ENCODE measurements at places on chromosomes 16 and 17.

- DNase-seq = no peak
These were observed 21.6 kb downstream of the NDE1 start for GRCh38 chr16:15671530-15672117.

- no peak for DNase-seq
These were observed 5.7 kb downstream of the TRIM47 start for GRCh38 chr17:75872434-75873351.

DNA sequence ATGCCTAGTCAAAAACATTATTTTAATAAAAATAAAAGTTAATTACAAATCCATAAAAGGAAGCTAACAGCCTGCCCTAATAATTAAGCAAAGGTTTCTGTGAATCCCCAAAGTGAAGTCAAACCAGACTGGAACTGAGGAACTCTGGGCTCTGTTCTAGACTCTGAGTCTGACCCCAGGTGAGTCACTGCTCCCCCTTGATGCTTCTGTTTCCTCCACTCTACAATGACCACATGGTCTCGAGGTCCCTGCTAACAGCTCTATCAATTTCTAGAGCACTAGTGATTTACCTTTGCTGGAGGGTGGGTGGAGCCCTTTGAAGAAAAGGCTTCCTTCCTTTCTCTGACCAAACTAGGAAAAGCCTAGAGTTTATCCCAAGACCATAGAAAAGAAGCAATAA lies 32.4 kb downstream of the XPO6 start:
- no peak for DNase-seq

- DNase-seq = no peak
These were observed 526 bp downstream of the KIAA0513 start for GRCh38 chr16:85027958-85028684.

GRCh38 chr17:66411520-66411919 lies 109.1 kb downstream of the PRKCA start:
- no peak for DNase-seq

DNA sequence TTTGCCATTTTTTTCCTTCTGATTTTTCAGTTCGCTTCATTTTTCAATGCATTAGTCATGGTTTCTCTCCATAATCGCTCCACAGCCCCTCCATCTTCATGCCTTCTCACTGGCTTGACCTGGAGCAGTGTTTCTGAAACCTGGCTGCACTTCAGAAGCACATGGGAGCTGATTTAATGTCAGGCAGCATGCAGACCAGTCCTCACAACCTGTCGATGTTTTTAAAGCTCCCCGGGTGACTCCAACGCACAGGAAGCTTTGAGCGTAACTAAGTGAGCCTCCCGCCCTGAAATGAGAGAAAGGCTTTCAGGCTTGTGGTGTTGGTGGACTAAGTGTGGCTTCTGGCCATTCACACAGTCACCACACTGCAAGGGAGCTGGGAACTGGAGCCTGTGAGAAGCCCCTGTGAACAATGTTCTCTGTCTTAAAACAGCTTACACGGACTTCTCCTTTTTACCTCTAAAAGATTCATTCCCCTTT lies 16.8 kb upstream of the DRG2 start:
- DNase-seq = no peak

DNA sequence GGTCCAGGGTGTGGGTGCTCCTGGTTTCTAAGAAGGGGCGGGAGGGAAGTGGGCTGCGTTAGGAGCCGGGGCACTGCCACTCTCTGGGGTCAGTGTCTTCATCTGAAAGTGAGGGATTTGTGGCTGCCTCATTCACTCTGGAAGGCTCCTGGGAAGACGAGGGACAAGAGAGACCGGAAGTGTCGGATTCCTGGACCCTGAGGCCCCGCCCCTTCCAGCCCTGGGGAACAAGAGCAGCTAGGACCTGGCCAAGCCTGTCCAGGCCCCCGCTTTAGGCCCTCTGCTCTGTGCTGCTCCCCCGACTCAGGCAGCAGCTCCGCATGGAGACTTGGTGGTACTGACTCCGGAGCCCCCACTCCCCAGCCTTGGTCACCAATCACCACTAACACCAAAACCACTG lies 6.5 kb downstream of the LGALS3BP start:
- no peak for DNase-seq

DNA sequence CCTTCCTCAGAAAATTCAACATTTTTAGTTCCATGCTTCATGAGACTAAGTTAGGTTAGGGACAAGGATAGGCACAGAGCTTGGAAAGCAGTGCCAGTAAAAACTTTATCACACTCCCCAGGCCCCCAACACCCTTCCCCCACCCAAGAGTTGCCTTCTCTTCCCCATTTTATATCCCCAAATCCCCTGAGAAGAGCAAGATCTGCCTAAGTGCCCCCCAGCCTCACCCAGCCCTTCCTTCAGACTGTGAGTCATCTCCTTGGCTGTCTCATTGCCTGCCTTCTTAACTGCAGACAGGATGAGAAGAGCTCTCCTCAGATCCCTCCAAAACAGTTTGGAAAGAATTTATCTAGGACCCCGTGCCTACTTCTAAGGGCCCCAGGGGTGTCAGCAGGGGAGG lies 55.8 kb downstream of the NEUROD2 start:
- no peak for DNase-seq

DNA sequence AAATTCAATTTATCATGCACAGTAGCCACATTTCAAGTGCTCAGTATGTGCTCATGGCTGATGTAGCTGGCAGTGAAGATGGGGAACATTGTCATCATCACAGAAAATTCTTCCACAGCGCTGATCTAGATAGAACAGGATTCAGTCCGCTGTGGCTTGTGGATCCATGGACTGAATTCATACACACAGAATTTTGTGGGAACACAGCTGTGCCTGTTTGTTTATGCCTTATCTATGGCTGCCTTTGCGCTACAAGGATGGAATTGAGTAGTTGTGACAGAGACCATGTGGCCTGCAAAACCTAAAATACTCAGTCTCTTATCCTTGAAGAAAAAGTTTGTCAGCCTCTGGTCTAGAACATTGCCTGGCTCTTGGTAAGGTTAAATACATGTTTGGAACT lies 128.4 kb downstream of the PRKCB start:
- DNase-seq = no peak

- no peak for DNase-seq
These were observed 86.8 kb upstream of the SALL1 start for GRCh38 chr16:51237861-51238378.

GRCh38 chr17:77512062-77512946 lies 371.5 kb downstream of the SEC14L1 start:
- no peak for DNase-seq

DNA sequence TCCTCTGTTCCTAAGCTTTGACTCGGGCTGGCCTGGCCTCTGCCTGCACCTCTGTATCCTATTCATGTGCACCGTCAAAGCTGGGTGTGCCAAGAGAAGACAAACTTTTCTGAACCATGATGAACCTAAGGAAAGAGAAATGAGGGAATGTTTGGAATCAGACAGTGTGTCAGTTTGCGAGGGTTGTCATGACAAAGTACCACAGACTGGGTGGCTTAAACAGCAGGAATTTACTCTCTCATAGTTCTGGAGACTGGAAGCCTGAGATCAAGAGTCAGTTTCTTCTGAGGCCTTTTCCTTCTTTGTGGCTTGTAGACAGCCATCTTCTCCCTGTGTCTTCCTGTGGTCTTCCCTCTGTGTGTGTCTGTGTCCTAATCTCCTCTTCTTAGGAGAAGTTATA lies 129.0 kb downstream of the KATNIP start:
- DNase-seq = no peak

DNA sequence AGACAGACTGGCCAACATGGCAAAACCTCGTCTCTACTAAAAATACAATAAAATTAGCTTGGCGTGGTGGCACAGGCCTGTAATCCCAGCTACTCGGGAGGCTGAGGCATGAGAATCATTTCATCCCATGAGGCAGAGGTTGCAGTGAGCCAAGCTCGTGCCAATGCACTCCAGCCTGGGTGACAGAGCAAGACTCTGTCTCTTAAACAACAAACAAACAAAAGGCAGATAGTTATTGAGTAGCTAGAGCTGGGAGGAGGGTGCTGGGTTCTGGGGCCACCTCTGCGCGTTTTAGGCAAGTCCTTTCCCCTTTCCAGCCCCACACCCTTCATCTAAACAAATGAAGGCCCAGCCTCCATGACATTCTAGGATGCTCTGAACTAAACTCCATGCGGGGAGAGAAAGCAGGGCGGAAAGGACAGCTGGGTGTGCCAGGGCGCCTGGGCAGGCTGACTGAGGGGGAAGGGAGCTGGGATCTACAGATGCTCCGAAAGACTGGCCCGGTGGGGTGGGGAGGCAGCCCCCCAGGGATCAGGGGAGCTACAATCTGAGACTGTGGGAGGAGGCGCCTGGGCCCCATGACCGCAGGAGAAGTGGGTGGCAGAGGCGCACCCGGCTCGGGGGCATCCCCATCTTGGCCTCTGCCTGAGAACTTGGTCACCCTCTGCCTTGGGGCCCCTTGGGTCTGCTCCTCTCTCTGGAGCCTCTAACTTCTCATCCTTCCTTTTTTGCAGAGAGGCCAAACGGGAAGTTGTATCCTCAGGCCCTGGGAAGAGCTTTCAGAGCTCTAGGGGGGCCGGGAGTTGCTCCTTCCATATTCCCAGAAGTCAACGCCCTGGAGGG lies 910 bp downstream of the ITGAL start:
- no peak for DNase-seq

DNA sequence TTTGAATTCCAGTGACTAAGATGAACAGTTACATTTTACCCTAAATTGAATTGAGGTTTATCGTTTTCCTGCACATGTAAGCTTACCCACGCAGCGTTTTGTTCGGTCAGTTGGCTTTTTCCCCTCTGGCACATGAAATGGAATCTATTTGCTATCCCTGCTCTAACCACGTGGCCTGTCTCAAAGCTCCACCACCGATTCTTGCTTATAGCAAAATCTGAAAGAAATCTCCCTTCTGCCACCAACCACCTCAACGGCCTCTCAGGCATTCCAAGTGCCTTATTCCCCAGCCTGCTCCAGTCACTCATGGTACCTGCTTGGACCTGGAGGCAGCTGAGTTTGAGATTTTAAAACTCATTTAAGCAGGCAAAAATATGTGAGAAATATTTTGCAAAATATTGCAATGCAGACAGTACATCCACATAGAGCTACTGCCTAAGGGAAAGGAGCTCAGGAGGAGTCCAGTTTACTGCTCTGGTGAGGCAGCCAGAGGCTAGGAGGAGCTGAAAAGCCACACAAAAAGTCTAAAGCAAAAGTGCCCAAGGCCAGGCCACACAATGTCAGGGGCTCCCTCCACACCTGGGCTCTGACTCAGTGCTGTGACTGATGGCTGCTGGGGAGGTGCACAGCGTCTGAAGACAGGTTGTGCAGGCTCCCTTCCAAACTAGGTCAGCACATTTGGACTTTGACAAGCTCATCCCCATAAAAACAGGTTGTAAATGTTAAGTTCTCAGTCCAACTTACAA lies 26.4 kb downstream of the ARHGAP17 start:
- DNase-seq = no peak

DNA sequence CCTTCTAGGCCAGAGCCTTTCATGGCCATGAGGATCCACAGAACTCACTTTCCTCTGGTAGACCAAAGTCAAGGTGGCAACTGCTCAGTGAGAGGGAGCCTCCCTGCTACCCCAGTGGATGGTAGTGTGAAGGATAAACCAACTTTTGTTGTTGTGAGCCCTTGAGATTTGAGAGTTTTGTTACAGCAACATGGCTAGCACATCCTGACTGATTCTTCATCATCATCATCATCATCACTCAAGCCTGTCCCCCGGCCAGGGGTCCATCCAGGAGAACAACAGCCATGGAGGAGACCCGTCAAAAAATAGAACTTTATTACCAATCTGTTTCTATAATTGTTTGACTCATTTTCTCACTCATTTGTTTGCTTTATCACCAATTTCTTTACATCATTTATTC lies 23.7 kb downstream of the RAI1 start:
- no peak for DNase-seq

GRCh38 chr16:64133366-64133765 lies 988.5 kb downstream of the CDH11 start:
- DNase-seq = no peak

GRCh38 chr16:56866955-56867830 lies 2.2 kb downstream of the SLC12A3 start:
- peak; percentile 8 for DNase-seq

- no peak for DNase-seq
These were observed 40.9 kb downstream of the FBXL20 start for GRCh38 chr17:39360537-39360936.

- DNase-seq = no peak
These were observed 2.2 kb upstream of the CDK5R1 start for GRCh38 chr17:32484628-32485027.

DNA sequence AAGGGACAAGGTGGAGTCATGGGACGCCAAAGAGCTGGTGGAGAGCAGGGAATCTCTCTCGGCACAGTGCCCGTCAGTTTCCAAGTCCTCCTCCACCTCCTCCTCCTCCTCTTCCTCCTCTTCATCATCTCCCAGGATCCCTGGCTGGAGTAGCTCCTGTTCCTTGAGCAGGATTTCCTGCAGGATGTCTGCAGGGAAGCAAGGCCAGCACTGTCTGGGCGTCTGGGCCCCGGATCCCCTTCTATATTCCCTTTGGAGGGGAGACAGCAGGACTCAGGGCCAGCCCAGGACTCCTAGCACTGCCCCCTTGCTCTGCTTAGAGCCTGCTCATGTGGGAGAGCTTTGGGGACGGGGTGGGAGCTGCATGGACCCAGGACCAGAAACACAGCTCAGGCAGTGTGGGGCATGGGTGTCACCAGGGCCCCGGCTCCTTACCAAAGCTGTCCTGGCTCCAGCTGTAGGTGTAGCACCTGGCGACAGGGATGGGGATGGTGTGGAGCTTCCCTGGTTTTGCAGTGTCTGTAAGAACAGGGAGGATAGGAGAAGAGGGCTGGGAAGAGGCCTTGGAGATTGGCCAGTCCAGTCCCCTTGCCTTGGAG lies 21.3 kb upstream of the PIK3R6 start:
- DNase-seq = no peak

GRCh38 chr16:68873635-68874471 lies 30.5 kb downstream of the TANGO6 start:
- no peak for DNase-seq

- no peak for DNase-seq
These were observed 2.7 kb downstream of the WDR24 start for GRCh38 chr16:687499-687898.

GRCh38 chr17:6507535-6507934 lies 48.8 kb downstream of the PITPNM3 start:
- no peak for DNase-seq

DNA sequence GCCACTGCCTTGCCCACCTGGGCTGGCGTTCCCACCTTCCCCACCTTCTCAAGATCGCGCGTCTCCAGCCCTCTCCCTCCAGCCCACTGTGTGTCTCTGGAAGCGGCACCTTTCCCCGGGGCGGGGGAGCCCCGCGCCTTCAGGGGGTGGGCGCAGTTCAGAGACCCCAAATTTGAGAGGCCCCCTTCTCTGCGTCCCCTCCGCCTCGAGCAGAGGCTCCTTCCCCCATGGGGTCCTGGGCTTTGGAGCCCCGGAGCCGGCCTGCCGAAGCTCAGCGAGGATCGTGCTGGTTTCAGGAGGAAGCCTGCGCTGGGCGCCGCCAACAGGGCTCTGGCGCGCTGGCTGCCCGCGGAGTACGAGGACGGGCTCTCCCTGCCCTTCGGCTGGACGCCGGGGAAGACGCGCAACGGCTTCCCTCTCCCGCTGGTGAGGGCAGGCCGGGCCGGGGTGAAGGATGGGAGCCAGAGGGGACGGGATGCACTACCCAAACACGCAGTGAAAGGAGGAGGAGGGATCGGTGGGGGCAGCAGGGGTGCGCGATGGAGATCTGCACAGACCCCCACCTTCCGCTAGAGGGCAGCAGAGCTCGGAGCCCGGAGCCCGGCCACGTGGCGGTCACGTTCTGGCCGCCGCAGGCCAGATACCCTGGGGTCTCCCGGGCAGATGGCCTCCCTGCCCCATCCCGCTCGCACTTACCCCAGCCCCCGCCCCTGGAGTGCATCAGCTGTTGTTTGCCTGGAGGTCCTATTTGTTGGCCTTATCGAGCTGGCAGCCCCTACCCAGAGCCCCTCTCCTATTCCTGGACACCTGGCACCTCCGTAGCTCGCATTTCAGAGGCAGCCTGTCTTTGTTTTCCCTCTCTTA lies 11.1 kb downstream of the LPO start:
- peak; percentile 58 for DNase-seq
